ENCODE measurements at places on chromosomes 12 and 14.

- DNase-seq = no peak
Measured at GRCh38 chr12:119869720-119870119, 7.4 kb downstream of the CIT start.

- no peak for DNase-seq
Measured at GRCh38 chr12:24499151-24500146, 449.5 kb downstream of the BCAT1 start.

DNA sequence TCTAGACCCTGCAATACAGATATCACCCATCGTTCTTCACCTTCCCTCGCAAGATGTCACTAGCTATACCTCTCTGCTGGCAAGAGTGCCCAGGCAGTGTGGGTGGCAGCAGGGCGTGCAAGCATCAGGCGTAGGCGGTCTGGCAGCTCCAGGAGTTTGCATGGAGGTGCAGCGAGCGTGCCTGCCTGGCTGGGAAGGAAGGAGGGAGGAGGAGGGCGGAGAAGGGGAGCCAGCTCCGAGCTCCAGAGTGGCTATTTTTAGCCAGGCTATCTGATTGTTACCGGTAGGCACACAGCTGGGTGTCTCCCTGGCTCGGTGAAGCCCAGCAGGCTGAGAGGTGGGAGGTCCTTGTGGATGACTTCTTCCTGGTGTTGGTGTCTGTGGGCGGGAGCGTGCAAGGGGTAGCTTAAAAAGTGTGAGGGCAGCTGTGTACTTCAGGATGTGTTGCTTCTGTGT is 6.2 kb downstream of the FOXJ2 start:
- DNase-seq = no peak

GRCh38 chr12:51522696-51523095 is 68.3 kb upstream of the SCN8A start:
- DNase-seq = no peak

GRCh38 chr14:94384342-94384741 is 4.1 kb downstream of the SERPINA1 start:
- DNase-seq = no peak

DNA sequence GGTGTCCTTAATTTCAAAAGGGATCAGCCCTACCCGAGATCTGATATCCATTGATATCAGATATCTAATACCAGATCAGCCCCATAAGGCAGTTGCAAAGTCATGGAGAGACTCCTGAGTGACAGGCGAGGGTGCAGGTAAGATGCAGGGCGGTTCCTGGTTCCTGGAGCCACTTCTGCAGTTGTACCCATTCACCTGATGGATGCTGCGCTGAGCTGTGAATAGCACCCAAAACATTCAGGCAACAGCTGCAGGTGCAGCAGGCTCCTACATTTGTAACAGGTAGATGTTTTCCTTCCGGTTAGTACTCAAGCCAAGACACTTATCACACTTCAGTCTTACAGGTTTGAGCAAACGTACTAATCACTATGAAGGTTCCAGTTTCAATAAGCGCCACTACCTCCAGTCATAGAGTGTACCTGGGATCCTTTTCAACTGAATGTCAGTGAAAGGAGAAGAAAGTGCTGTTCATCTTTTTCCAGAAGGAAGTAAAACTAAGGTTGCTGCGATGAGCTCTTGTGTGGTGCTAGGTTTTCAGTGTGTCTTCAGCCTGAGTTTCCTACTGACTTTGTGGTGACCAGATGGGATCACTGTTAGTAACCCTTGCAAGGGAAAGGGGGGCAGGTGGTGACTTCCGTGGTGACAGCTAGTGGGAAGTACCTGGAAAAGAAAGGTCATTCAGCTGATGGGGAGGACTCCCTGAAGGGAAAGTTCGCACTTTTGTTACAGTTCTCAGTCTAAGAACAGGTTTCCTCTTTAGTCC is 1.9 kb downstream of the ATP6V0A2 start:
- no peak for DNase-seq

Data from posterior vena cava (tissue), 2 donors.